AG10803 (cell line): ENCODE measurements at places on chromosomes 11 and 22.

DNA sequence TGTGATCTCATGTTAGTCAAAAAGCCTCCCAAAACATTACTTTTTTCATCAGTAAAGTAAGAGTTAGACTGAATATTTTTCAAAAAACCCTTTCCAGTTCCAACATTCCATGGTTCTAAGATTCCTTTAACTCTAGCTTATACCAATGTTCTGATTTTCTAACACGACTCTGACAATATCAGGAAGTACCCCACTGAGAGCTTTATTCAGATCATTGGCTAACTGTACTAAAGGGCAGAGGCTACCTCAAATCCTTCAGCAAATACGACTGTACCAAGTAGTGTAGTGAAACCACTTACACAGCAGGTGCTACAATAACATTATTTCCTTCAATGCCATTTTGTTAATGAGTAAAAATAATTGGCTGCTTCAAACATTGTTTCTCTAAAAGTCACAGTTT lies 213.4 kb upstream of the PITPNB start:
- DNase-seq, result no peak

- peak; percentile 31 for DNase-seq
Observed at GRCh38 chr22:35559354-35560005, 18.8 kb downstream of the RASD2 start.

GRCh38 chr11:10715571-10715970 lies 22.0 kb upstream of the IRAG1 start:
- no peak for DNase-seq

DNA sequence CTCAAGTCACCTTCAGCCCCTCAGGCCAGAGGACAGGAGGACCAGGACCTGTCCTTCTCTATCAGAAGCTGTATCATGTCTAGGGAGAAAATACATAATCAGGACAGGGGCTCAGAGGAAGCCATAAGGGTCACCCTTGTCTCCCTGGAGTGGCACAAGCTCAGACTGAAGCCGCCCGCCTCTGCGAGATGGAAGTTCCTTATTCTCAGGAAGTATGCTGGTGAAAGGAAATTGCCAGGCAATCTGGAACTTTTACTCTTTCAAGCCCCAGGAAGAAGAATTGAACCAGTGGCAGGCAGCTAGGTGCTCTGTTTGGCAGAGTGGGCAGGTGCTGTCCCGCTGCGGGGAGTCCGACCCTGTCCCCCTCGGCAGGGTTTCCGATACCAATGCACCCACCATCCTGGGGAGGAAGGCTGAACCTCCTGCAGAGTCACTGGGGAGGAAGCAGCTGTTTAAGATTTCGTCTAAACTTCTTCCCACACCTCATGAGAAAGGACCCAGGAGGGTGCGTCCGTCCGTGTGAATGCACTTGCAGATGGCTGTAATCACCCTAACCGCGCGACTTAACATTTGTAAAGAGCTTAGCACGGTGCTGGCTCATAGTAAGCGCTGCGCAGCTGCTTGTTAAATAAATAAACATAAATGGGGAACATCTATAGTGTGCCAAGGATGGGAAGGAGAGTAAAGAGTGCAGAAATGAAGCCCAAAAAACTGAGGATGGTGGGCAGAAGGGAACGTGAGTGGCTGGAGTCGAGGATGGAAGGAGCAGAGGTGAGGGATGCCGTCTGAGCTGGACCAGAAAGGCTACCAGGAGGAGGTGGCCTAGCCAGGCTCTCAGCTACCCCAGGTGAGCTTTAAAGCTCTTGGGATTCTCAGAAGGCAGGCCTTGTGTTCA lies 5.0 kb upstream of the ANO1 start:
- DNase-seq, result no peak

- DNase-seq, result no peak
Observed at GRCh38 chr22:27314276-27314807, 487.2 kb downstream of the MN1 start.

- no peak for DNase-seq
Observed at GRCh38 chr11:95655536-95655935, 134.0 kb downstream of the FAM76B start.

GRCh38 chr11:100963375-100963774 lies 166.2 kb downstream of the PGR start:
- no peak for DNase-seq

DNA sequence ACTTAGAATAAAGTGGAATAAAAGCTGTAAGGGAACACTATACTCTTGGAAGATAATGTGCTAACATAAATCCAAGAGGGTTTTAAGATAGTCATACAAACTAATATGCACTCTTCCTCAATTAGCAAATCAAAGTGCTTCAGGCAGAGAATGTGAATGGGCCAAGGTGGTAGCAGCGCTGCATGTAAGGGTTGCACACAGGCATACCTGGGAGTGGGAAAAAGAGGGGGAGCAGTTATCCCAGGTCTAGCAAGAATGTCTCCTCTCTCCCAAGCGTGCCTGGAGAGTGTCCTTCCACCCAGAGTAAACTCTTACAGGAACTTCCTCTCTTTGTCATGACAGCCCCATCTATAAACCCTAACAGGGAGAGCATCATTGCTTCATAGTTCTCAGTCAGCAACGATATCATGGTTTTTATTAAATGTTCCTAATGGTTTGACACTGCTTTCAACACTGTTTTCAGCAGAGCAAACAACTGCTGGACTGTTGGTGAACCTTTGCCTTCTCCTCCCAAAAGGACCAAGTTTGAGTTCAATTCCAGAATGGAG lies 61.6 kb downstream of the SYTL2 start:
- no peak for DNase-seq

DNA sequence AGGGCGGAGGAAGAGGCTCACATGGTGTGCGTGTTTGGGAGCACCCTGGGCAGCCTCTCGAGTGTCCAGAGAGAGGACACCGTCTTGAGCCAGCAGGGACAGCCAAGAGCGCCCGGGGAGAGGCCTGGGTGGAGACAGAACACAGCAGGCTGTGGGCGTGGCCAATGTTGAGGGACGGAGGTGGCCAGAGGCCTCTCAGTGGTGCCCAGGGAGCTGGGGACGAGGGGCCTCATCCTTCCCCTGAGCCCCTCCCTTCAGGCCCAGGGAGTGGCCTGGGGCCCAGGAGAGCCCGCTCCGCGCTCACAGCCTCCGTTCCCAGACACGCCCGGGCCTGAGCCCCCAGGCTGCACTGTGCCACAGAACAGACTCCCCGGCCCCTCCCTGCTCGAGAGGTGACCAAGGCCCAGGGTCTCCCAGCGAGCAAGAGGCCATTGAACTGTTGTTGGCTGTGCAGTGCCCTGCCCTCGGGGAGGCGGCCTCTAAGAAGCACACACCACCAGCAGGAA lies 48.4 kb downstream of the CDKN1C start:
- peak; percentile 50 for DNase-seq

- no peak for DNase-seq
Observed at GRCh38 chr11:82765466-82766034, 31.9 kb upstream of the FAM181B start.

GRCh38 chr11:129696309-129696989 lies 119.2 kb upstream of the TMEM45B start:
- no peak for DNase-seq

DNA sequence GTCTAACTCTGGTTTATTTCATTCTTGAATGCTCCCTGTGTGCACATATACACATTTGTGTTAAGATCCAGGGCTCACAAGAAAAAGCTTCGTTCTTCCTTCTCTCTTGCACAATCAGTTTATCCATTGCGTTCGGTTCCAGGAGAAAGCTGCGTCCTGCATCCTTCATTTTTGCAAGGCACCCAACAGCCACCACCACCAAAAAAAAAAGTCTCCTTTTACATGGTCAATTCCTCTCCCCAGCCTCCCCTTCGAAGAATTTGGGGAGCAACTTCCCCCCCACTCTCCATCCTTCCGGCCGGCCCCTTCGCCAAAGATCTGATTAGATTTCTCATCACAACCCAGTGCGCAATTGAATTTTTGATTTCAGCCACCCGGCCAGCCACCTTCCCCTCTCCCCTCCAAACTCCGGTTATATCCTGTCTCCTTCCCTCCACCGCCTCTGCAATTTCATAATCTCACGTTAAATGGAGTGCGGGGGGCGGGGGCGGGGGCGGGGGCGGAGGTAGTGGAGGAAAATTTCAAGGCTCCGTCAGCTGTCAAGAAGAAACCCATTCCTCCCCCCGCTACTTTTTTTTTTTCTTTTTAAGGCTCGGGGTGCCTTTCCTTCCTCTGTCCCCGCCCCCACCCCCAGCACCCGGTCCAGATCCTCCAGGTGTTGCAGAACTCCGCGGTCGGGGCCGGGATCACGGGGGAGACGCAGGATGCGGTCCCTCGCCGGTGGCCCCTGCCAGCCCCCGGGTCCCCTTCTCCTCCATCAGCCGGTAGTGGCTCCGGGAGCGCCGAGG lies 1166.5 kb downstream of the LRRC4C start:
- no peak for DNase-seq

GRCh38 chr11:110251836-110252235 lies 44.6 kb downstream of the RDX start:
- DNase-seq, result peak; percentile 47

- DNase-seq, result peak; percentile 66
Observed at GRCh38 chr11:6618117-6619003, 862 bp downstream of the TPP1 start.

DNA sequence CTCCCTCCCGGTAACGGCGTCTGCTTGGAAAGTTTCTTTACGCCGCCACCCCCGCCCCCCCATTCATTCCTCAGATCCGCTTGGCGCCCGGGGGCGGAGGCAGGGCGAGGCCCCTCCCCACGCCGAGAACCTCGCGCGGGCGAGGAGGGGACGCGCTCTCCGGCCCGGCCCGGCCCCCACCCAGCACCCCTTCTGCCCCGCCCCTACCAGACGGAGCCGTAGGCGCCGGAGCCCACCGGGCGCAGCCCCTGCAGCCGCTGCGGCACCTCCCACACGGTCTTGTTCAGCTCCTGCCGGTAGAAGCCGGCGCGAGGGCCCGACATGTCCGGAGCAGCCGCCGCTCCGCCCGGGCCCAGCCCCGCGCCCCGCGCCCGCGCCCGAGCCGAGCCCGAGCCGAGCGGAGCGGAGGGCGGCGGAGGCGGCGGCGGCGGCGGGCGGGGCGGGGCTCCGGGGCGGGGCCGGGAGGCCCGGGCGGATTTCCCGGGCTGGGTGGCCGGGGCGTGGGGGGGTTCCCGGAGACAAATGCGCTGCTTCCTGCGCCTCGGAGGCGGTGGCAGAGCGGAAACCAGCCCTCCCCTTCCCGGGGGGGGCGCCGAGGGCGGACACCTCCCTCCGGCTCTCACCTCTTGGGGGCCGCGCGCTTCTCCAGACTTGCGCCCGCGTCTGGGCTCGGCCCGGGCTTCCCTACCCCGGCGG lies at the start of gene MAPK11:
Gene MAPK11, minus strand, starts transcription at position 411 of the 696 bp plus-strand sequence. Its CDS starts 88 bp downstream, at position 323.
- peak; percentile 43 for DNase-seq

- no peak for DNase-seq
Observed at GRCh38 chr11:2443406-2443805, 908 bp downstream of the TRPM5 start.

- no peak for DNase-seq
Observed at GRCh38 chr11:104465321-104465720, 301.4 kb upstream of the PDGFD start.

DNA sequence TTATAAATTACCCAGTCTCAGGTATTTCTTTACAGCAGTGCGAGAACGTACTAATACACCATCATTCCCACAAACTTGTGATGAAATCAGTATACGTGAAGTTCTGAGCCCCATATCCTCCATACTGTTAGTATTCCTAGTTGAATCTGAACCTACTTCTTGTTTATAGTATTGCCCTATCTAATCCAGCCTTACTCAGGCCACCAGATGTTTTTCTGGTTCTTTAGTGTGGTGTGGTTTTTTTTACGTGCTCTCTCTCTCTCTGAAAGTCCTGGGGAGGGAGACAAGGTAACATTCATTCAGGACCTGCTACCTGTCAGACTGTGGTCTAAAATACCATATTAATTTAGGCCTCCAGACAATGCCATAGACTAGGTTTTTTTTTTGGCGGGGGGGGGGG lies 47.6 kb upstream of the TEAD1 start:
- no peak for DNase-seq

- peak; percentile 78 for DNase-seq
Observed at GRCh38 chr11:94537031-94537600, 6.6 kb upstream of the FUT4 start.

- DNase-seq, result no peak
Observed at GRCh38 chr11:17563961-17564686, 17.1 kb downstream of the OTOG start.

DNA sequence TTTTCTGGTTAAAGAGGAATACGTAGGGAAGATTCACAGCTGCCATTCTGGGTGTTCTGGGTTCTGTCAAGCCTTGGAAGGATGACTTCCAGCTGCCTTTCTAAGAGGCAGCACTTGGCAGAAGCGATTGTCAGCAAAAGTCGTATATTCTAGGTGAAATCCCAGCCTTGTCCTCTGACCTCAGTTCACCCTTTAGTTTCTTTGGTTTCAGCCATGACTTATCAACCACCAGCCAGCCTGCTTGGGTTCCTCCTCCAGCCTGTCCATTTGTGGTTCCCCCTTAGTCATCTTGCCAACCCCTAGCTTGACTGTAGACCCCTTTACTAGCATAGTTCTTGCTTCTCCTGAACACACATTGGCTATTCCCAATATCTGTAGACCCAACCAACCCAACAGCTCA lies 102.3 kb upstream of the CD44 start:
- DNase-seq, result no peak

GRCh38 chr11:10392095-10393079 lies 62.7 kb upstream of the AMPD3 start:
- peak; percentile 81 for DNase-seq

DNA sequence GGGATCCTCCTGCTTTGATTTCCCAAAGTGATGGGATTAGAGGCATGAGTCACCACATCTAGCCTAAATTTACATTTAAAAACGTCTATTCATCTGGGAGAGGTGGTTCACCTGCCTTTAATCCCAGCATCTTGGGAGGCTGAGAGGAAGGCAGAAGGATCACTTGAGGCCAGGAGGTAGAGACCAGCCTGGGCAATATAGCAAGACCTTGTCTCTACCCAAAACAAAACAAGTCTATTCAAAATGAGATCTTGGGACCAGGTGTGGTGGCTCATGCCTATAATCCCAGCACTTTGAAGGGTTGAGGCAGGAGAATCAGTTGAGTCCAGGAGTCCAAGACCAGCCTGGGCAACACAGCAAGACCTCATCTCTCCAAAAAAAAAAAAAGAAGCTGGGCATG lies 4.9 kb upstream of the UBASH3B start:
- DNase-seq, result no peak

DNA sequence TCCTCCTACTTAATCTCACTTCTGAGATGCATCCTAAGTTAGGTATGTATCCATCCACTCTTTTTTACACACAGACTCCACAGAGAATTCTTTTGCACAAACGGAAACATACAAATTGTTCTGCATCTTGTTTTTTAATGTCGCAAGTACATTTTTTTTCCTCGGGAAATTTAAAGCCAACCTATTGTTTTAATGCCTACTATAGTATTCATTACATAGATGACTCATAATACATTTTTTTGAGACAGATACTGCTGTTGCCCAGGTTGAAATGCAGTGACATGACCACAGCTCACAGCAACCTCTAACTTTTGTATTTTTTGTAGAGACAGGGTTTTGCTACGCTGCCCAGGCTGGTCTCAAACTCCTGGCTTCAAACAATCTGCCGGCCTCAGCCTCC lies 90.8 kb upstream of the TMEM45B start:
- no peak for DNase-seq

DNA sequence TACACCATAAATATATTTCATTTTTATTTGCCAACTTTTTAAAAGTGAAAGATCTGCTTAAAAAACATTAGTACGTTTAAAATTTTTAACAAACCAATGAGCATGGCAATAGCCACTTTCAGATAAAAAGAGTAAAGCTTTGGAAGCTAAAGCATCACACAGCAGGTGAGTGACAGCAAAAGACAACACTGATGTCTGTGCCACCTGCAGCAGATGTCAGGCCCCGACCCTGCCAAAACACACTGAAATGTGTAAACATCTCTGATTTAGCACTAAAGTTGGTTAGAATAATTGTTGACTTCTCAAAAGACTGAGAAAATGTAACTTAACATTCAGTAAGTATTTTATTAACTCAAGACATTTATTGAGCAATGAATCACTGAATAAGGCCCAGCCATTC lies 232.9 kb downstream of the DLG2 start:
- DNase-seq, result no peak
